ENCODE measurements at places on chromosomes 12 and 14.

DNA sequence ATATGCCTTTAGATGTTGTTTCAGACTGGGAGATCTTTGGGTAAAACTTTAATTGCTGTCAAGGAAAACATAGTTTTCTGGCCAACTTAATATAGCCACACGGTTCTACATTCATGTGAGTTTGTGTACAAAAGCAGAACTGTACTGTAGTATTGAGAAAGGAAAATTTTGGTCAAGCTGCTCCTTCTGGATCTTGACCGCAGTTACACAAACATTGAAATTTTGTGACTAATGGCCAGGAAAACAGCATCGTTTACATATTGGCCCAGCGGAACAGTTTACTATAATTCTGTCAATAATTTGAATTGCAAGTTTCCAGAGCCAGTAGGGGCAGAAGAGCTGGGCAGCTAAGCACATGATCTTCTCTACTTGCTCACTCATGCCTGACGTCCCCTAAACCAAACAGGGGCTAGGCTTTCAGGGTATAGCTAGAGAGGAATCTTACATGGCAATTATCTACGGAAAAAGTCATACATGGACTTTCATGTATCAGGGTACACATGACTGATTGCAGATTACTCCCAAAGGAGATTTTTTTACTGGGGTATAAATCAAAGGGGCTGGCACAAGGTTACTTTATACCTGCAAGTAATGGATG, 11.4 kb upstream of the ART4 start:
- no peak for DNase-seq

GRCh38 chr14:72666610-72667009, 227.3 kb downstream of the DPF3 start:
- DNase-seq: no peak

DNA sequence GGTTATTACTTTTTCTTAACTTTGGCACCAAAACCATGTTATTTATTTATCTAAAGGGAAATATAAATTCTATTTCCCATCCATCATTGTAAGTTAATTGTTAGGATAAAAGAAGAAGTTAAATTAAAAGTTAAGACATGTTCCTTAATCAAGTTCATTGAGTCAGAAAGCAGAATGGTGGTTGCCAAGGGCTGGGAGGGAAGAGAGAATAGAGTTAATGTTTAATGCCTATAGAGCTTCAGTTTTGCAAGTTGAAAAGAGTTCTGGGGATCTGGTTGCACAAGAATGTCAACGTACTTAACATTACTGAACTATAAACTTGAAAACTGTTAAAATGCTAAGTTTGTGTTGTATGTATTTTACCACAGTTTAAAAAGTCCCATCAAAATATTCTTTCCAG, 63.2 kb upstream of the NR2C1 start:
- no peak for DNase-seq

DNA sequence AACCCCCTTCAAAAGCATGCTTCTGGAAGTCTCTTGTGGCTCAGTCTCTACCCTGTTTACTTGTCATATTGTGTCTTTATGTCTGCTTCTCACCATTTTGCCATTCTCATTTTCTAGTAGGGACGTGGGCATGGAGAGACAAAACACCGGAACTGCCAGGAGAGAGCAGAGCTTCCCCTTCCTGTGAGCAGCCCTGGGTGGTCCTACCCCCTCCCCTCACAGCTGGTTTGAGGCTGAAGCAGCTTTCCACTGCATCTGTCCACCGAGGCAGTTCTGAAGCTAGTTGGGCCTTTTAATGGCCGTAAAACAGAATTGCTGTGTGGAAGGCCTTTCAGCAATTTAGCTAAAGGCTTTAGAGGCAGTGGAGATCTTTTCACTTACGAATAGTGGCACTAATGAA, 77.0 kb downstream of the PELI2 start:
- no peak for DNase-seq

GRCh38 chr14:74763803-74764531, 851 bp downstream of the YLPM1 start:
- DNase-seq: no peak

DNA sequence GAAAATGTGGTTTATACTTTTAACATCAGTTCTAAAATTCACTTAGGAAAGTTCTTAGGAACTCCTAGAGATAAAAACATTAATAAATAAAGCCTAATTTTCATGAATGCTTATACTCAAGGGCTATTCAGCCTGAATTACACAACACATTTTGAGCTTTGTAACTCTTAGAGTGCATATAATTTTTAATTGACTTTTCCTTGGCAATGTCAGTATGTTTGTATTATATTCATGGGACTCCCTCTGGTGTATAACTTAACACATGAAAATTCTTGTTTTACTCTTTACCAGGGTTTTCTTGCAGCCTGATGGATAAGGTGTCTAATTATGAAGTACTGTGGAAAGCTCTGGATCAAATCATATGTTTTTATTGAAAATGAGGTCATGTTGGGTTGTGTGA, 150.6 kb upstream of the HMGA2 start:
- DNase-seq: no peak

GRCh38 chr14:91041450-91041849, 19.0 kb downstream of the RPS6KA5 start:
- no peak for DNase-seq

DNA sequence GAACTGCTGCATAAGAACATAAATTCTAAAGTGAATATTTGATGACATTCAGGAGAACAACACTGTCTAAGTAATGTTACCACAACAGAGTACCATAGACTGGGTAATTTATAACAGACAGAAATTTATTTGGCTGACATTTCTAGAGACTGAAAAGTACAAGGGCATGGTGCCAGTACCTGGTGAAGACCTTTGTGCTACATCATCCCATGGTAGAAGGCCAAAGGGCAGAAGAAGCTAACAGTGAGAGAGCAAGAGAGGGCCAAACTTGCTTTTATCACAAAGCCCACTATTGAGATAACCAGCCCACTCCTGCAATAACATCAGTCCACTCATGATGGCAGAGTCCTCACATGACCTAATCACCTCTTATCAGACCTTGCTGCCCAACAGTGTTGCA, 88.8 kb downstream of the FIGNL2 start:
- DNase-seq: no peak

GRCh38 chr14:65462411-65462810, 49.9 kb downstream of the FUT8 start:
- no peak for DNase-seq
